ENCODE measurements at places on chromosomes 12 and 14.

DNA sequence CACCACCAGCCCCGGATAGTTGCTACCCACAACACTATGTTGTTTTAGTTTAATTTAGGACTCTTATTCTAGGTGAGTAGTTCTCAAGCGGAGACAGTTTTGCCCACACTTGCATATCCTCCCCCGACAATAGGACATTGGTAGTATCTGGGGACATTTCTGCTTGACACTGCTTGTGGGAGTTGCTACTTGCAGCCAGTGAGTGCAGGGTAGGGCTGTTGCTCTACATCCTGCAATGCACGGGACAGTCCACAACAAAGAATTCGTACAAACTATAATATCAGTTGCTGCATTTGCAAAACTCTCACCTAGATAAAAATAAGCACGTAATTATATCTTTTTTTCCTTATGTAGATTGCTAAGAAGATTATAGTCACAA, 111.8 kb upstream of the DNM1L start:
- DNase-seq, result no peak

DNA sequence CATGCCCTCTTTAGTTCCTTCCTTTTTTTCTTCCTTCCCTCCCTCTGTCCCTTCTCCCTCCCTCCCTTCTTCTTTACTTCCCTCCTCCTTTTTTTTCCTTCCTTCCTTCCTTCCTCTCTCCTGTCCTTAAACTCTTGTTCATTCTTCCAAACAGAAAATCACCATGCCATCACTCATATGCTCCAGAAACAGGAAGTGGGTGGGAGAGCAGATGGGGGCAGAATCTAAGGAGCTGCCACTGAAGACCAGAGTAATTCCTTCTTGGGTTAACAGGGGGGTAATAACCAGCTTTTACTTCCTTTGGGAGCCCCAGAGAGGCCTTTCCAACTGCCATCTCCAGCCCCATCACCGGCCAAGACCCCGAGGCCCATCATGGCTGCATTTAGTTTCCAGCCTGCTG, 51.2 kb downstream of the SVOP start:
- DNase-seq, result no peak

DNA sequence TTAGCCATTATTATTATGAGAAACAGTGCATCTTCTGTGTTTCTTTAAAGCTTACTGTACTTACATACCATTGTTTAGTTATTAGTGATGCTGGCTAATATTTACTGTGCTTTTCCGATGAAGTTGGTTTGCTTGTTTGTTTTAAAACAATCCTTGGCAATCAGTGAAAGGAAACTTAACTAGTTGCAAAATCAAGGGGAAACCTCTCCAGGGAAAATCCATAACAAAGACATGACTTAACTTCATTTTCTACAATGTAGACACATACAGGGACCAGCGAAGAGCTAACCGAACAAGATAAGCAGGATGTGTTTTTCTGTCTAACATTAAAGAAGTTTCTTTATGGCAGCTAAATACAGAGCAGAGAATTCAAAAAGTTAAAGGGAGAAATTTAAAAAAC, 102.5 kb upstream of the PARP11 start:
- DNase-seq, result no peak

- DNase-seq, result peak; percentile 79
These were observed 42.6 kb upstream of the FOXJ2 start for GRCh38 chr12:7989827-7990491.

- no peak for DNase-seq
These were observed 210.6 kb upstream of the ABCD2 start for GRCh38 chr12:39830171-39830570.

DNA sequence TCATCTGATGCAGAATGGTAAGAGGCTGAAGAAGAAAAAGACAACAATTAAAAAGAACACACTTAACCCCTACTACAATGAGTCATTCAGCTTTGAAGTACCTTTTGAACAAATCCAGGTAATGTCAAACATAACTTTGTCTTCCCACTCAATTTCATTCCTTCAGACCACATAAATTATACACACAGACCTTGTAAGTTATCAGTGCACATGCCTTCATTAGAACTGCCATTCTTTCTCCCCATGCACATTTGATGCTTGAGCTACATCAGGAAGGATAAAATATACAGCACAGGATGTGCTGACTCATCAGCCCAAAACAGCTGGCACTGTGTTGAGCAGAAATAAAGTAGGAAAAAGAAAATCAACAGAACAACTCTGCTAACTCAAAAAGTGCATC, 246.7 kb downstream of the PAWR start:
- DNase-seq, result no peak

DNA sequence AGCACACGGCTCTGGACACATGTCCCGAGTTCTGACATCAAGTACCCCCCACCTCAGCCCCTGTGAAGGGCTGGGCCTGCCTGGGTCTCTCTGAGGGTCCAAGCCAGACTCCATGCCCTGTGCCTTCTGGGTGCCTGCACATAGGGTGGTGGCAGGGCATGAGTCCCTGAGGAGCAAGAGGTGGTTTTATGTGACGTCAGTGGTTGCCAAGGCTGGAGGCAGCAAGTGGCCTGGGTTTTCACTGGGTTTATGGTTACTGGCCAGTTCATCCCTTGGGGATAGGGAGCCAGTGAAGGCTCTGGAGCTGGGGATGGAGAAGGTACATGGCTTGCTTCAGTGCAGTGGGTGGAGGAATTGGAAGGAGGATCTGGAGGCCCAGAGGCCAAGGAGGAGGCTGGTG, 51.1 kb upstream of the EML1 start:
- no peak for DNase-seq

GRCh38 chr12:3658327-3659163, 94.4 kb downstream of the CRACR2A start:
- peak; percentile 4 for DNase-seq

Measured in CD4-positive, alpha-beta T cell treated with Interferon gamma for 1 hour (primary cell).